Naive thymus-derived CD8-positive, alpha-beta T cell (primary cell): ENCODE measurements at places on chromosomes 4 and X.

- no peak for DNase-seq
These were observed 40.1 kb upstream of the UGT8 start for GRCh38 chr4:114558446-114559020.

- DNase-seq, result no peak
These were observed 29.3 kb downstream of the RAP1GDS1 start for GRCh38 chr4:98290511-98290910.

DNA sequence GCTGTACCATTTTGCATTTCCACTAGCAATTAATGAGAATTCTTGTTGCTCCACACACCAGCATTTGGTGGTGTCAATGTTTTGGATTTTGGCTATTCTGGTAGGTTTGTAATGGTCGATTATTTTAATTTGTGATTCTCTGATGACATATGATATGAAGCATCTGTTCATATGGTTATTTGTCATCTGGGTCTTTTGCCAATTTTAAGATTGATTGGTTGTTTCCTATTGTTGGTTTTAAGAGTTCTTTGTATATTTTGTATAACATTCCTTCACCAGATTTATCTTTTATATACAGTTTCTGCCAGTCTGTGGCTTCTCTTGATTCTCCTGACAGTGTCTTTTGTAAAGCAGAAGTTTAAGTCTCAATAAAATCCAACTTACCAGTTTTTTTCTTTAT is 18.5 kb upstream of the BDH2 start:
- no peak for DNase-seq

DNA sequence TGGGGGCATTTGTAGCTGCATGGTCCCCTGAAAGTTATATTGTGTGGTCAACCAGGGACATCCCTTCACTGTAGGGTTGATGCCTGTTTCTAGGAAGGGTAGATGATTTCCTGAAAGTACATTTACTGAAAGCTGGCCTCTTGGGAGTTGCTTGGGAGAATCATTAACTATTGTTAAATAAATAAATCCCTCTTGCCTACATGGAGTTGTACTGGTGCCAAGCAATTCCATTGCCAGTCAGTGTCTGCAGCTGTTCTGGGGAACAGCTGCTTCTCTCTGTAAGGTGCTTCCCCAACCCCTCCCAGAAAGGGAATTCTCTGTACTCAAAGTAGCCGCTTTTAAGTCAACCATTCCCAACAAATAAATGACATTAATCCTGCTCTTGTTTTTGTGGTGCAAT is 51.1 kb downstream of the C4orf51 start:
- no peak for DNase-seq

DNA sequence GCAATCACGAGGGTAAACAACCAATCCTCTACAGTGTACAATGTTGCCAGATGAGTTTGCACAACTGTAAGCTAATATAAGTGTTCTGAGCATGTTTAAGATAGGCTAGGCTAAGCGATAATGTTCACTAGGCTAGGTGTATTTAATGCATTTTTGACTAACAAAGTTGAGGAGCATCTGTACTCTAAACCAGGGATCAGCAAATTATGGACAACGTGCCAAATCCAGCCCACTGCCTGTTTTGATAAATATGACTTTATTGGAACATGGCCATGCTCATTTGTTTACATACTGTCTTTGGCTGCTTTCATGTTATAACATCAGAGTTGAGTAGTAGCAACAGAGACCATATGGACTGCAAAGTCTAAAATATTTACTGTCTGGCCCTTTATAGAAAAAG is 46.3 kb upstream of the ARHGEF6 start:
- DNase-seq, result no peak

- no peak for DNase-seq
These were observed 92.9 kb downstream of the TNIP2 start for GRCh38 chr4:2663275-2663674.

DNA sequence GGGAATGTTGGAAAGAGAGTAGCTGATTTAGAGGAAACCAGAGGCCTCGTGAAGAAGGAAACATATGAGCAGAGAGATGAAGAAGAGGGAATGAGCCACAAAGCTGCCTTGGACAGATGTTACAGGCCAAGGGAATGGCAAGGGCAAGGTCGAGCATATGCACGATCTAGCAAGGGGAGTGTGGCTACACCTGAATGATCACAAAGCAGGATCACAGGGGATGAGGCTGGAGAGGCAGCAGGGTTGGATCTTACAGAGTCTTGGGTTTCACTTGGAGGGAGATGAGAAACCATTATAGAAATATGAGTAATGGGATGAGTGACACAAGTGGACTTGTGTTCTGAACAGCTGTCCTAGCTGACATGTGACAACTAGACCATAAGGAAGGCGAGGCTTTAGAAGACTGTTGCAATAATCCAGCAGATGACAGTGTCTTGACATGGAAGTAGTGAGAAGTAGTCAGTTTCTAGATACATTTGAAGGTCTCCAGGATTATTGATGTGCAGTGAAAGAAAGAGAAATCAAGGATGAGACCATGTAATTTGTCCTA is 58.7 kb downstream of the RASGEF1B start:
- DNase-seq, result no peak

DNA sequence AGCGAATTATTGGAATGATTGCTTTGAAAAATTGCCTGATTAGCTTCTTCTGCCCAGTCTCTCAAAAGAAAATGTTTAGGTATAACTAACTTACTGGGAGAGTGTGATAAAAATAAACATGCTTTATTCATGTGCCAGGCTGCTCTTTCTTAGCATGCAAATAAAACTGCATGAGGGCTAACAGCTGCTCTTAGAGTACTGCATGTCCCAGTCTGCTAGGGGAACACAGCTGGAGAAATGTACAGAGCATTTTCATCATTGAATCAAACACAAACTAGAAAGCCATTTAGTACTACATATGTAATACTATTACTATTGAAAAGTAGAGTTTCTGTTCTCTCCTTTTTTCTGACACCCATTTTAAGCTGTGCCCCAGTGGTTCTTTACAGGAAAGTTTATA is 726.0 kb downstream of the GRID2 start:
- DNase-seq, result no peak

DNA sequence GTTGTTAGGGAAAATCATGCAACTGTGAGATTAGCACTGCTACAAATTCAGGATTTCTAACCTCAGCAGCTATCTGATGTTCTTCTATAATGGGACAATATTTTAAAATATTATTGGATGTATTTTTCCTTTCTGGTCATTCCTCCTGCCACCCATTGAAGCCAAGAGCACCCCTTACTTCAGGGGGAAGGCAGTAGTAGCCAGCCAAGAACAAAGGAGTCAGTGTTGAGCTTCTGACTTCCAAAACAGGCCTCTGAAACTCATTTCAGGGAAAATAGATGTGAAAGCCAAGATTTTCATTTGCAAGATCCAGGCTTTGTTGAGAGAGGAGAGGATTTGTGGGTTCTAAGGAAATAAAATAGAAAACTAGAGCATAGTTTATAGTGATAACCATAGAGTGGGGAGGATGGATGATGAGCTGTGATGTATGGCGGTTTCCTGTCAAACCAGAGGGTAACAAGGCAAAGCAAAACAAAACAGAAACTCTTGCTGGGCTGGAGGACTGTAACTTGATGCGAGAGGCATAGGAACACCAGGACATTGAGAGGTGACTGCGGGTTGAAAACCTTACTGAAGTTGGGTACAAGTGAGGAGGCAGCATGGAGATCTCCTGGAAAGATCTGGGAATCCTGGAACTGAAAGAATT is 173.7 kb upstream of the LEF1 start:
- DNase-seq, result peak; percentile 49

DNA sequence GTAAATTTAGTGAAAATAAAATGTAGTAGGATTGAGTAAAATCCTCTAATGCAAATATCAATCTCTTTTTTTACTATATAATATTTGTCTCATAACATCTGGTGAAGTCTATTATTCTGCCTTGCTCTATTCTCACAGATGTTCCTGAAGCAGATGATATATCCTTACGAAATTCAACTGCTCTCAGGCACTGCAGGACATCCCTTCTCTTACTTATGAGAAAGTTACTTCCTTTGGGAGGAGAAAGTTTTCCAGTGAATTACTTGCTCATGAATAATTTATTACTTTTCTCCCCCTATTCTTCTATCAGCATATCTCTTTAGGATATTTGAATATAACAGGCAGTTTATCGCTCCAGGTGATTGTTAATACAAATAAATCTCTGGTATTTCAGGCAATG is 75.6 kb upstream of the AGA start:
- DNase-seq, result no peak

DNA sequence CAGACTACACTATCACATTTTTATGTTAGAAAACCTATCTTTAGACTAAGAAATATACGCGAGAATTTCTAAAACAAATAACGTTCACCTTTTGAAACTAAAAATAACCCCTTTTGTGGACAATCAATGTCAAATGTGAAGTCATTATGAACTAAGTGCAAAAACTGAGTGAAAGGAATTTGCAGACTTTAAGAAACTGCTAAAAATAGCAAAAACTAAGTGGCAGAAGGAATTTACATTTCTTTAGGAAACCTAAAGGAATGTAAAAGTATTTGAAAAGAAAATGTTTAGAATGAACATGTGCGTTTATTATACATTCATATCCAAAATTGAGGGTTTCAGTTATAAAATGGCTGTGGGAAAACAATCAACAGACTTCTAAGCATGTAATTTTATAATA is 58.3 kb downstream of the VEGFC start:
- DNase-seq, result no peak

GRCh38 chr4:36039026-36039425 is 205.3 kb downstream of the ARAP2 start:
- no peak for DNase-seq

DNA sequence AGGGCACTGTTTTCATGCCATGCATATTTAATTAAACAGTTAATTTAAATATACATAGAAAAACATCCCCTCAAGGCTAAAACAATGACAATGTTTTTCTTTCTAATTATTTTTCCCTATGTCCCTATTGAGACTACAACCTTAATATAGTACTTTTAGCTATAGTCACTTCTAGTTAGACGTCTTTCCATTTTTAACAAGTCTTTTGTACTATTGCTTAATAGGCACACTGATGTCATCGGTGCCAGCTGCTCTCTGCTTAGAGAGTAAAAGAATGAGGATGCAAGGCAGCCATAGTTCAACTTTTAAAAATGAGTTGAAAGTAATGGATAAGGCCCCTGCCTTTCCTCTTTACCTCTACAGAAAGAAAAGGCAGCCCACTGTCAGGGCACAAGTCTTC is 191.1 kb downstream of the KCTD8 start:
- no peak for DNase-seq
